ENCODE measurements at places on chromosomes 5 and 9.

GRCh38 chr5:61882901-61883500 is 423.0 kb upstream of the KIF2A start:
- DNase-seq: no peak

DNA sequence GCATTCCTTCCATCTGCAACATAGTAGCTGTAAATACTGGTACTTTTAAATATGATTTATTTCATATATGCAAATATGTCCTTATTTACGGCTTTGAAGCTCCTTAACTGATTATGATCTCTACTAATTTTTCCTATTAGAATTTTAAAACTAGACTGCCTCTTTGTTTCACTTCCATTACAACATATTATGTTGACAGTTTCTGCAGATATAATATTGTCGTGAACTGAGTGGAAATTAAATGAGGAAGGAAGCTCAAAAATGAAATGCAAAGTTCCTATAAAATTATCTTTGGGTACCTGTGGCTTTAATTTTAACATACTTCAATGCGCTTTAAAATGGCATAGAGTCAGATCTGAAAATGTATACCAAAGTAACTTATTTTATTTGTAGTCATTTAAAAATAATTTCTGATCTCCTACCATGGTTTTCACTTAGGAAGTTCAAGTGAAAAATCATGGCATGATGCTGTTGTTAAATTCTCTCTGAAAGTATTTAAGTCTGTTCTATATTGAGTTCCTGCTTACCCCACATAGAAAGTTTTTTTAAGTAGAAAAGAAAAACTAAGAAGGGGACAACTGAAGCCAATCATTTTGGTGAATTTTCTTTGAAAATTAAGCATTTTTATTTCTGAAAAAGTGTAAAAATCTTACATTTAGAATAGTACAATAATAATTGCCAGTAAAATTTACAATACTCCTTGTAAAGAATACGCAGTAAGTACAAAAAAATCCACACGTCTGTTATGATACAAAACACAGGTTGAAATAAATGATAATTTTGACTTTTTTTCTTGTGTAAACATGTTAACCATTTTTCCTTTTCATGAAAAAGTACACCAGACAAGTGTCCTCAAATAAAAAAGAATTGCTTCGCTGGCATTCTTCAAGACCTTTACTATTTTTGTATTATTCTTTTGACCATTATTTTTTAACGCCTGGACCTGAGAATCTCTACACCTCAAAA is 2.6 kb downstream of the FOXD1 start:
- no peak for DNase-seq

DNA sequence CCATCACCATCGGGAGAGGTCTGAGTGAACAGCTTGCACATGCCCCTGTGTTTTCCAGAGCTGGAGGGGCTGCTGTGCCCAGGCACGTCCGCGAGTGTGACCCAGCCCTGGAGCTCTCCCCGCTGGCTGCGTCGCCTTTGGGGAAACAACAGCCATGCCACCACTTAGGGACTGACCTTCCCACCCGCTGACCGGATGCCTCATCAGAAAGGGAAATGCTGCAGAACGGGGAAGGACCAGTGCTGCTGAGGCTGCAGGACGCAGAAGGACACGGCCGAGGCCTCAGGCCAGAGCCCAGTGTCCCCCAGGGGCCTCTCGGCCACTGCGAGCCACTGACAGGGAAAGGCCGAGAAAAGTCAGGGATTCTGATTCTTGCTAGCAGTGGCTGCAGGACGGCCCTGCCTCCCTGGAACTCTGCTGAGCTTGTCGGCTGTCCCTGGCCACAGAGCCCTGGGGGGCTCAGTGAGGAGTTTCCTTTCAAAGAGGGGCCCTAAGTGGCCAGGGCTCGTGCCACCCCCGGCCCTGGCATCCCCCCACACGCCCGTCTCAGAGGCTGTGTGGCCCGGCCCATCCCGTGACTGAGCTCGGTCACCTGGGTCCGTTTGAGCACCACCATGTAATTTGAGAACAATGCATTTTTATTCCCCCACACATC is 130.8 kb downstream of the ZNF354C start:
- no peak for DNase-seq

DNA sequence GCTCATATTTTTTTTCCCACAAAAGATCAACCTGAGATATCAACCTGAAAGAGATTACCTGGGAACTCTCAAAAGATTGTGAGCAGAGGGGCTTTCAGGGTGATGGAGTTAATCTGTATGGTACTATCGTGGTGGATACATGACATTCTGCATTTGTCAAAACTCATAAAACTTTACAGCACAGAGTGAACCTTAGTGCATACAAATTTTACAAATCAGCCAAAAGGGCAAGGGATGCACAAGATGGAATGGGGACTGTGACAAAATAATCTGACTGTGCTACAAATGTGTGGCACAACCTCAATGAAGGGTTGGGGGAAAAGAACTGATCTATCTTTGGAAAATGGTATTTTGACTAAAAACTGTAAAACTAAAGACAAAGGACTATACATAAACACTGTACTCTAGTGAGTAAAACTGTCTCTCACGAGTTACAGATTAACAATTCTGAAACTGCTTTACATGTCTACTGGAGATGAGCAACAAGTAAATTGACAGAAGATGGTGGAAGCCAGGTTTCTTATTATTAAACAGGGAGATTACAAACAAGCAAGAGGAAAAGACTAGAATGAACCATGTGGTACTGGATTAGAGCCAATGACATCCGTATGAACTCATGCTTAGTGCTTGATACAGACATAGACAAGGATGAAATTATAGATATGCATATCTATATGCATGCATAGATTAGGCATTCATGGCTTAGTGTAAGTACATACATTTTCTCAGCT is 24.8 kb upstream of the RLN1 start:
- no peak for DNase-seq

DNA sequence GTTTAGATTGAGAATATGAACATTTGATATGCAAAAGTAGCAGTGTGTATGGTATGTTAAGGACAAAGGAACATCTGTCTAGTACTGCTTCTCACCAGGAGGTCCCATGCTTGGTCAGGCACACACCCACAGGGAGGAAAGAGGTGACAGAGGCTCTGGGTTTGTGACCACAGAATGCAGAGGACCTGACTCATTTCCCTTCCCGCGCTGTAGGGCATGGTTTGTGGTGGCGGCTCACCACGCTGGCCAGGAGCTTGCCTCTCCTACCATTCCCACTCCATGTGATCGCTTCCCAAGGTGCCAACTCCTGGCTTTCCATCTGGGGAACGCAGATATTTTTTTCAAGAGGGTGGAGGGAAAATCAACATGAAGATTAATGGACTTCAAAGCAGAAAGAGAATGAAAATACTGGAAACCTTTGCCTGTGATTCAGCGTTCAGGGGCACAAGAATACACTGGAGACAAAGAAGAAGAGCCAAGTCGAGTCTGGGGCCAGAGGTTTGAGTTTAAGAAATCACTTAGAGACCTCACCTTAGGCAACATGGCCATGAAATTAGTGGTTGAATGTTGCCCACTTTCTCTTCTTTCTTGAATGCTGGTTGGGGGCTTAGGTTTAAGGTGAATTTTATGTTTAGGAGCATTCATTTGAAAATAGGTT is 477.8 kb downstream of the CCDC171 start:
- DNase-seq: peak; percentile 10

GRCh38 chr5:145204743-145205142 is 630.4 kb downstream of the PRELID2 start:
- DNase-seq: no peak

GRCh38 chr5:108003178-108003577 is 332.4 kb upstream of the EFNA5 start:
- DNase-seq: peak; percentile 27

DNA sequence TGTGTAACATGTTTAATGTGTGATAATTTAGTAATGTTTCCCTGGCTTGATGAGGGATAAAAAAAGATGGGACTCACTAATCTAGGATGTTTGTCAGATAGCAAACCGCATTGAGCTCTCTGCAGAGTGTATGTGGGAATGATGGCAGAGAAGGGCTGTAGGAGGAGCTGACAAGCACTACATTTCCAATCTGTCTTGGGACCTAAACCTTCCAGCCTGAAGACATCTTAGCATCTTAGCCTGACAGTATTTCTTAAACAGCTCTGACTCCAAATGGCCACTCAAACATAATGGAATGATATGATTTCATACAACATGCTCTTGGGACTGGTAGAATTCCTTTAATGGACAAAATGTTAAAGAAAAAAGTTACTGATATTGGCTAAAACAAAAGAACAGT is 116.7 kb downstream of the PPP2R2B start:
- DNase-seq: no peak

GRCh38 chr5:157162919-157163510 is 3.0 kb downstream of the GARIN3 start:
- DNase-seq: peak; percentile 6

DNA sequence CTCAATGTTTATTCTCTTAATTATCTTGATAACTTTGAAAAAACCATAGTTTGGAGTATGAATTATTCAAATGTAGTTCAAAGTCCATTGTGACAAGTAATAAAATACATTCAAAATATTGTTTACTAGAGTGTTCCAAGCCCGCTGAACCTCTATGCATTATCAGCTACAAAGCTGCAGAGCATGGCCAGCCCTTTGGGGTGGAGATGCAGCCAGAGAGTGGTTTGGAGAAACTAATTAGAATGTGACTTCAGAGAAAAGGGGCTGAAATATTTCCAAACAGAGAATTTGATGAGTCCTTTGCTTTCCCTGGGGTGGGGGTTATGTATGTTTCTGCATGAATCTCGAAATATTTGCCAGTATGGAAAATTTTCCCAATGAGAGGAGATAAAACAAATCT is 211.3 kb downstream of the NTRK2 start:
- DNase-seq: no peak

DNA sequence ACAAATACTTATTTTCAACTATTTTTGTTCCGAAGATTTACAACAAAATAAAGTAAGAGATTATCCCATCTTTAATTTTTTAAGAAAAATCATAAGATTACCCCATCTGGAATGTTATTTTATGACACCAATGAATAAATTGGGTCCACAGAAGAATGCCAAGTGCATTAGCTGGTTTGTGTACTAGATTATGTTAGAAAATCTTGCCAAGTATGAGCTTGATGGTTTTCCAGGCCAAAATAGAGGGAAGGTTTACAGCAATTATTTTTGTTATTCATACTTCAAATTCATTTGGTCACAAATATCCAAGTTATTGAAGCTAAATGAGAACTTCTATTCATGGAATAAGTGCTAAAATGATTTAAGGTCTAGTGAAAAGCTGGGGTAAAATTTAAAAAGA is 109.4 kb upstream of the DMRTA1 start:
- no peak for DNase-seq

DNA sequence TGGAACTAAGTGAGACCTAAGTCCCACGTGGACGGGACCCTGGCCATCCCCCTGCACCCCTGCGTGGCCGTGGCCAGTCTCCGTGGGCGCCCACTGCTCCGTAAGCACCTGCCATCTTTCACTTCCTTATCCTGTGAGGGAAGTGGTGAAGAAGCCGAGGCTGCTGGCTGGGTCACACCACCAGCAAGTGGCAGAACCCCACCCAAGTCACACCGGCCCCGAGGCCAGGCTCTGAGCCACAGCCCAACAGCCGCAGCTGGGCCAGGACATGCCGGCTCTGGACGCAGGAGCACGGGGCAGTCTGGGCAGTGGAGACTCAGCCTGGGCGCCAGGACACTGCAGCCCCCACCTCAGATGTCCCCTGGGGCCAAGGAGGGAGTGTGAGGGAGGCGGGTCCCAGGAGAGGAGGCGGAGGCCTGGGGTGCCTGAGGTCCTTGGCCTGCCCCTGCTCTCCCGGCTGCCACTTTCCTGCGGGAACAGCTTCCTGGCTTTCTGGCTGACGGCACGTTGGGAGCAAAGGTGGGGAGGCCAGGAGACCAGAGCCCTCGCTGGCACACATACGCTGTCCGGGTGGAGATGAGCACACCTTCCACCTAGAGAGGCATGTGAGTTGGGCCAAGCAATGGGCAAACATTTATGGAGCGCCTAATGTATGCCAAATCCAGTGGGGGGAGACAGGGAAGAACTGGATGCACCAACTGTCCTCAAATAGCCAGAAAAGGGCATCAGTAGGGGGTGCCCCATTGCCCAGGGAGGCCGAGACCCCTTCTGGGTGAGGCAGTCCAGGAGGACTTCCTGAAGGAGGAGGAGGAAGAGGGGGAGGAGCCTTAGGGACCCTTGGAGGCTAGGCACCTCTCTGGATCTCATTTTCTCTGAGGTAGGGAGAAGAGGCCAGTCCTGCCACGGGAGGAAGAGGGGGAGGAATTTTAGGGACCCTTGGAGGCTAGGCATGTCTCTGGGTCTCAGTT is 43.9 kb upstream of the EGFL7 start:
- no peak for DNase-seq

GRCh38 chr9:69141851-69142250 is 32.2 kb upstream of the TJP2 start:
- no peak for DNase-seq

- DNase-seq: no peak
Measured at GRCh38 chr5:123455095-123455494, 31.9 kb upstream of the CEP120 start.

DNA sequence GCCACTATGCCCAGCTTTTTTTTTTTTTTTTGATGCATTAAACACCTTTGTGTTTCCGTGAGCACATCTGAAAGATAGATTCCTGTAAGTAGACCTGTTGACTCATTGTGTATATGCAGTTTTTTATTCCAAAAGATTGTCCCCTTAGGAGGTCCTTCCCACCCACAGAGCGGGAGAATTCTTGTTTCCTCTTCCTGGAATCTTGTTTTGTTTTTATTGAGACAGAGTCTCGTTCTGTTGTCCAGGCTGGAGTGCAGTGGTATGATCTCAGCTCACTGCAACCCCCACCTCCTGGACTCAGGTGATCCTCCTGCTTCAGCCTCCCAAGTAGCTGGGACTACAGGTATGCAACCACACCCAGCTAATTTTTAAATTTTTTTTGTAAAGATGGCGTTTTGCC is 7.6 kb downstream of the PTPA start:
- no peak for DNase-seq

GRCh38 chr5:74042959-74043358 is 417.0 kb downstream of the ARHGEF28 start:
- DNase-seq: no peak

- no peak for DNase-seq
Measured at GRCh38 chr9:99416007-99416406, 193.9 kb downstream of the SEC61B start.

DNA sequence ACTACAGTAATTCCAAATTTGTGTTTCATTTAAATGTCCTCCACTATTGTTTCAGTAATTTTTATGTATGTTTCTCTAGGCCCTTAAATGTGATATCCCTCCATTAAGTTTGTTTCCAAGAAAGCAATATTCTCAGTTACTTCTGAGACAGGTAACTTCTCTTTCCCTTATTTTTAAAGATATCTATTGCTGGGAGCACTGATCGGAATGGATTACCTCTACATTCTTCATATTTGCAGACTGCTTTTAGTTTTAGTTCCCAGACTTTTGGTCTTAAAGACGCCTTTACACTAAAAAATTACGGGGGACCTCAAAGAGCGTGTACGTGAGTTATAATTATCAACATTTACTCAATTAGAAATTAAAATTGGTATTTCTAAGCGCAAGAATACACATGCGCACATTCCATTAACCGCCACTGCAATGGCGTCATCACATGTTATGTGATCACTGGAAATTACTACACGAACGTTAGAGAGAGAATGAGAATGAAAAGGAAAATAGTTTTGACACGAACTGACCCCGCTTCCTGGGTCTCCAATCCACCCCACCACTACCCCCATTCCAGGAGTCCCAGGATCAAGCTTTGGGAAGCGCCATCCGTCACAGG is 519 bp upstream of the RAD50 start:
- DNase-seq: no peak

GRCh38 chr5:15254607-15255006 is 245.4 kb upstream of the FBXL7 start:
- no peak for DNase-seq

- no peak for DNase-seq
Measured at GRCh38 chr9:87599901-87600610, 102.4 kb downstream of the DAPK1 start.

GRCh38 chr9:117671468-117671867 is 32.7 kb upstream of the TLR4 start:
- no peak for DNase-seq
